ENCODE measurements at places on chromosomes 3 and 15.

GRCh38 chr3:126971891-126972351, 11.0 kb upstream of the PLXNA1 start:
- H3K36me3 ChIP-seq, result no peaks in the 10 kb centered on the region
- H3K27me3 ChIP-seq, result peaks cover 11% of the 10 kb centered on the region
- DNase-seq, result no peak
- no peak overlapping the region for H3K27ac ChIP-seq

DNA sequence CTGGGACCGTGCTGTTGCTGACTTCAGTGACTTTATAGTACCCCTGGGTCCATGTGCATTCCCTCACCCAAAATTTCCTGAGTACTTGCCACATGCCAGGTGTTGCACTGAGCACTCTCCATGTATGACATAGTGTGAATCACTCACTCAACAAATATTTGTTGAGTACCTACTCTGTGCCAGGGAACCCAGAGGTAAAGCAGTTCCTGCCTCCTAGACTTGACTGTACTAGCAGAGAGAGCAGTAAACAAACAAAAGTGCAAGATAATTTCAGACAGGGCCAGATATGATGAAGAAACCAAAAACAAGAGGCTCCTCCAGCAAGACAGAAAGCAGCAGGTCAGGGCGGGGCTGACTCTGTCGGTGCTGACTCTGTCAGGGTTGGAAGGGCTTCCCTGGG, 12.2 kb downstream of the TGM4 start:
- H3K27me3 ChIP-seq, result no peaks in the 10 kb centered on the region
- H3K36me3 ChIP-seq, result no peaks in the 10 kb centered on the region
- DNase-seq, result no peak
- no peak overlapping the region for H3K4me3 ChIP-seq
- no peak overlapping the region for H3K27ac ChIP-seq
- H3K4me1 ChIP-seq, result no peaks in the 10 kb centered on the region

- H3K27ac ChIP-seq, result no peak overlapping the region
- no peaks in the 10 kb centered on the region for H3K27me3 ChIP-seq
- H3K36me3 ChIP-seq, result no peaks in the 10 kb centered on the region
- no peak for DNase-seq
- no peaks in the 10 kb centered on the region for H3K4me1 ChIP-seq
Observed at GRCh38 chr3:166759736-166760513, 620.2 kb downstream of the ZBBX start.

- no peak overlapping the region for H3K4me3 ChIP-seq
- H3K36me3 ChIP-seq, result no peaks in the 10 kb centered on the region
- no peaks in the 10 kb centered on the region for H3K4me1 ChIP-seq
- H3K27ac ChIP-seq, result no peak overlapping the region
Observed at GRCh38 chr15:93283854-93284253, 194.8 kb upstream of the RGMA start.

DNA sequence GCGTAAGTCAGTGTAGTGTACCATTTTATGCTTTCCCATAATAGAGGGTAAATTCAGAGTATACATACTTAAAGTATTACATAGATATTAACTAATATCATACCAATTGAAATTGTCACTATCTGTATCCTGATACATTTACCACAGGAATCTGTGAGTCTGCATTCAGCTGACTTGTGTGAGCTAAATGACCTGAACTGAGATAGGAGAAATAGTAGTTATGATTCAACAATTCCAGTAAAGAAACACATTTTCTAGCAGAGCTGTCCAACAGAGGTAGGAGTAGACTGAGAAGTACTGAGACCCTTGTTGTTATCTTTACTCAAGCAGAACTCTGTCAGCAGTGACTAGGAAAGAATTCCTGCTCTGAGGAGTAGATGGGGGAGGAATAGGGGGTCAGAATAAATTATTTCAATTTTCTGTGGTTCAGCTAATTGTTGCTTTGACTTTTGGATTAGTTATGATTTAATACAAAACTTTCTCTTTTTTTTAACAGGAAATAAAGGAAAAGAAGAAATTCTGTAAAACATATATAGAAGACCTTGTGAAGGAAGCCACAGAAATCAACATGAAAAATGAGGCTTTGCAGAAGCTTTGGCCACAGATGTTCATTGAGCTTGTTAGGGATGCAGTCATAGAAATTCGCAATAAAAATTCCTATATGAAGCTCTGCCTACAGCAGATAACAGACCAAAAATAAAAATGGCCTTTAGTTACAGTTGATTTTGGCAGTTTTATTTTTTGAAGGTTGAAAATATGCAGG, 66.2 kb upstream of the THSD4 start:
- no peaks in the 10 kb centered on the region for H3K36me3 ChIP-seq
- H3K4me1 ChIP-seq, result no peaks in the 10 kb centered on the region
- H3K4me3 ChIP-seq, result no peak overlapping the region

DNA sequence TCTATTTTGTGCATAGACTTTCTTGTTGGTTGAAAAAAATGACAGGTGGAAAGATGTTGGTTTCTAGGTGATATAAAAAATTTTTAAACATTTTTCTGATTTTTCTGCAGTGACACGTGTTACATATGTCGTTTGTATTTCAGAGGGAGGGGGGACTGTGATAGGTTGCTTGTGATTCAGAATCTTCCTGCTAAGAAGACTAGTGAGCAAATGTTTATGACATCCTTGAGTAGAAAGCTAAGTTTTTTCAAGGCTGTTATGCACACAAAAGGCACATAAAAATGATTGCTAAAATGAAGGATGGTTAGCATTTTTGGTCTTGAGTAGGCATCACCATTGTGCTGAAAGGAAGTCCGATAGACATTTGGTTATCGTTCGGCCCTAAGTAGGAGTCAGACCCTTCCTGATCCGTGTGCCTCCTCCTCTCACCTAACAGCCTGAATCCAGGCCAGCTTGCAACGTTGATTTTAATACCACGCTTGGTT, 1.5 kb downstream of the ZNF639 start:
- peaks cover 2% of the 10 kb centered on the region for H3K27me3 ChIP-seq
- peak; percentile 61 for DNase-seq
- H3K4me3 ChIP-seq, result peak overlapping the region; percentile 89
- peaks cover 26% of the 10 kb centered on the region for H3K36me3 ChIP-seq
- peaks cover 27% of the 10 kb centered on the region for H3K4me1 ChIP-seq

DNA sequence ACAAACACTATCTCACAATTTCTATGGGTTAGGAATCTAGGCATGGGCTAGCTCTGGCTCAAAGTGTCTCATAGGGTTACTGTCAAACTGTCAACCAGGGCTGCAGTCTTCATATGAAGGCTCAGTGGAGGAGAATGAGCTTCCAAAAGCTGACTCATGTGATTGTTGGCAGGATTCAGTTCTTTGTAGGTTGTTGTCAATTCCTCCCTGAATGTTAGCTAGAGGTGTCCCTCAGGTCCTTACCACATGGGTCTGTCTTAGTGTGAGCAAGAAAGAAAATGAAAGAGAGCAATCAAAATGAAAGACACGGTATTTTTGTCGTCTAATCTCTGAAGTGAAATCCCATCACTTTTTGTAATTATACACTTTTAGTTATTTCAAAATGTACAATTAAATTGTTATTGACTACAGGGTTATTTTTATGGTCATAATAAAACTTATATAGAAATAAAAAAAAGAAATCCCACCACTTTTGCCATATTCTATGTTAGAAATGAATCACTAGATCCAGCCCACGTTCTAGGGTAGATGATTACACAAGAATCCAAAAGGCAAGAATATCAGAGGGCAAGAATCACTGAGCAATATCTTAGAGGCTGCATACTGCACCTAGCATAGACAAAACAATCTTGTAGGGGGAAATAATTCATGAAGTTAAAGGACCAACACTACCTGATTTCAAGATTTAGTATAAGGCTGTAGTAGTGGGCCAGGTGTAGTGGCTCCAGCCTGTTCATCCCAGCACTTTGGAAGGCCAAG, 8.4 kb downstream of the ACSBG1 start:
- no peak overlapping the region for H3K27ac ChIP-seq
- no peaks in the 10 kb centered on the region for H3K36me3 ChIP-seq
- peaks cover 13% of the 10 kb centered on the region for H3K27me3 ChIP-seq

- DNase-seq, result no peak
- H3K4me3 ChIP-seq, result no peak overlapping the region
- H3K27ac ChIP-seq, result no peak overlapping the region
- H3K36me3 ChIP-seq, result peaks cover 3% of the 10 kb centered on the region
- H3K27me3 ChIP-seq, result no peaks in the 10 kb centered on the region
Observed at GRCh38 chr3:179694731-179695130, 41.9 kb downstream of the USP13 start.
